SJSA1 (cell line): ENCODE measurements at places on chromosomes 13 and 19. TPM values are rescaled to one million over a fixed set of nuclear protein-coding genes. Genes with fewer than 3 reads are reported as not detected.
A peak's percentile ranks its signal among the peaks of the same experiment; 100 is the strongest.

DNA sequence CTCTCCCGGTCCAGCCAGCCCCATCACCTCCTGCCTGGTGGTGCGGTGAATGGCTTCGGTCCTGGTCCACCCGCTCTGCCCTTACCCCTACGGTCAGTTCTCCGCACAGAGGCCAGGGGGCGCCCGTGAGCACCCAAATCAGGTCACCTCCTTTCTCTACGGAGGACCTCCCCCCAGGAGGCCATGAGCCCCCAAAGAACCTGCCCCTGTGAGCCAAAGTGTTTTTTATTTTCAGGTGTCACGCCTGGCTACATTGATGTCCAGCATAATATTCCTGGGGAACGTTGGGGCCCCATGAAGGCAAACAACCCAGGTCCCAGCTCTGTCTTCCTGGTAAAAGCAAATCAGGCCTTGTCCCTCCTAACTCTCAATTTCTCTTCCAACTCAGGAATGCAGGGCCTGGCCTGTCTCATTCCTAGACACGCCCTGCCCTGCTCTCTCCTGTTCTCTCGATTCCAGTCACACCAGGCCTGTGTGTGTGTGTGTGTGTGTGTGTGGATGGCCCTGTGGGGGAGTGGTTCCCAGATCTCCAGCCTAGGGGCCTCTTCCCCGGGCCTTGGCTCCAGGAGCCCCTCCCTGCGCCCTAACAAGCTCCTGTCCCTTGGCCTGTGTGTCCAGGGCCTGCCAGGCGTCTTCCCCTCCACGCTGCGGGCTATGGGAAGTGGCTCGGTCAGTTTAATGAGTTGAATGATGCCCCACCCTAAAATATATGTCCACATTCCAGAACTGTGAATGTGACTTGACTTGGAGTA, 9.7 kb upstream of the GIPC1 start:
- DNase-seq: peak; percentile 90

DNA sequence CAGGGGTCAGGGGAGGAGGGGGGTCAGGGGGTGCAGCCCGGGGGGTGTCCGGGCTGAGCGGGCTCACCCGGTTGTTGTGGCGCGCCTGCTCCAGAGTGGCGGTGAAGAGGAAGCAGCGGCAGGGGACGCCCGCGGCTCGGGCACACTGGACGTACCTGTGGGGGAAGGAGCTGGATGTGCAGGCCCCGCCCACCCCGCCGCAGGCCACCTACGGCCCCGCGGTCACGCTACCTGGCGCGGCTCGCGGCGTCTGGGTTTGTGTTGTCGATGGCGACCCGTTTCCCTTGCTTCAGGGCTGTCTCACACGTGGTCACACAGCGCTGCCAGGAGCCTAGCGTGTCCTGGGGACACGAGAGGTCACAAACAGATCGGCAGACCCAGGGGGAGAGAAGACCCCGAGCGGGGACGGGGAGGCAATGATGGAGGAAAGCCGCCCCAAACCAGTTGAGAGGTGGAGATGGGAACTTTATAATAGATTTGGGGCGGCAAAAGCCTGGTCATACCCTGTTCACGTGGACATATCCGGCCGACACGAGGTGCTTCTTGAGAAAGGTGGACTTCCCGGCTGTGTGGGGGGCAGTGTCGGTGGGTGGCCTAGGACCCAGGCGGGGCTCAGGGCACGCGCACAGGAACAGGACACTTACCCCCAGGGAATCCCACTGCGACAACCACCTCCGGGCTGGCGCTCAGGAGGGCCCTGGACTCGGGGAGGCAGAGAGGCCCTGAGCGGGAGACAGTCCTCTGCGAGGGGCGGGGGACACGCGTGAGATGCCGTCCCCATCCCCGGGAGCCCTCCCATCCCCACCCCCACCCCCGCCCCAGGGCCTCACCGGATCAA, 5.6 kb downstream of the PNKP start:
- DNase-seq: no peak

The FXYD3 gene
- not detected in 2 replicates for total RNA-seq

The CLEC17A gene
- total RNA-seq: 0.18 TPM in 1 of 2 replicates, not detected in the other

The OR10H1 gene
- not detected in 2 replicates for total RNA-seq

The NAPSA gene
- not detected in 2 replicates for total RNA-seq
